ENCODE measurements at places on chromosomes 5 and 9.

DNA sequence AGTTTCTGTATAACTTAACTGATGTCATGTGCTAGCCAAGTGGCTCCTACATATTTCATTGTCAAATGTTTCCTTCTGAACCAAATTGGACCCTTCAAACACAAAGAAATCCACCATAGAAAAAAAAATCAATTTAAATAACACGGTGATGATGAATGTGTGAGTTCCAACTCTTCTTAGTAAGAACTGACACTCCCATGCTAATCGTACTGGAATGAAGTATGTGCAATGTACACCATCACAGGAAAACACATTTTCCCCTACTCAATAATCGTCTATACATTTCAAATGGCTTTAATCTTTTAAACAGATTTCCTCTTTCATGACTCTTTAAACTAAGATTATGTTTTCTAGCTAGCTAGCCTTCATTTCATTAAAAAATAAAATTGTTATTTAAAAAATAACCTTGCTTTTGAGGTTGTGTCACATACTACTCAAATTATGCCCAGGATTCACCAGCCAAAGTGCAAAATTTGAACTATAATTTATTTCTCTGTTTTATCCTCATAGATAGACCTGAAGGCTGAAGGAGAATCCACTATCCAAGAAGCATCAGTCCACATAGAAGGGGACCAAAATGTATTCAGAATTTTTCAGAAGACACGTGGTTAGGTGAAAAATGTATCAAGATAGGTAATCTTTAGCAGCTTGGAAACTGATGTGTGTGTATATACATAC, 131.0 kb upstream of the ITGA1 start:
- DNase-seq = no peak

- no peak for DNase-seq
Observed at GRCh38 chr9:96152550-96152949, 149.4 kb downstream of the HSD17B3 start.

DNA sequence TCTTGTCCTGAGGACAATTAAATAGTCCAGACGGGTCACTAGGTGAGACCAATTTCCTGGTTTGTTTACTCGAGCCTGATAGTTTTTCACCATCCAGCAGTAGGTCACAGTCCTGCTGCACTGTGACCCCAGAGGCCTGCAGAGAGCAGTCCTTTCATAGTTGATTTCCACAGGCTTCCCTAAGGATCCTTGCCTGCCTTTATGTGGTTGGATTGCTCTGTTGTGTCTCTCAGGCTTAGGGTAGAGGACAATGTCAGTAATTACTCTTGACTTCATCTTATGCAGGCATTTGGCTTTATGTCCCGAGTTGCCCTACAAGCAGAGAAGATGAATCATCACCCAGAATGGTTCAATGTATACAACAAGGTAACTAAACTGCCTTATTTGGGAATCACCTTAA, 9.0 kb upstream of the CATSPER3 start:
- no peak for DNase-seq

DNA sequence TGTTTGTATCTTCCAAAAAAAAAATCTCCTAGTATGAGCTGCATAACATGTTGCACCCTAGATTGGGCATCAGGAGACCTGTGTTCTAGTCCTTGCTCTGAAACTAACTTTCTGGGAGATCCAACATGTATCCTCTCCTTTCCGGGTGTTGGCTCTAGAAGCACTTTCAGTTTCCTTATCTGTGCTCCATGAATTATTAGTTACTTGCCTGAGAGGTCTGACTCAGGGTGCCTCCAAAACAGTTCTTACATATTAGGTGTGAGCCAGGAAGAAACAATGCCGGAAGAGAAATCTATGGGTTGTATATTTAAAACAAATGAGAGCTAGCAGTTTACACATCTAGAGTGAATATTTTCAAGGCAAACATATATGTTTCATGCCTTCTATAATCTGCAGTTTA, 36.7 kb upstream of the SLC36A2 start:
- DNase-seq = no peak

- no peak for DNase-seq
Observed at GRCh38 chr9:111148052-111149017, 110.1 kb upstream of the LPAR1 start.

- no peak for DNase-seq
Observed at GRCh38 chr5:54887663-54888062, 97.7 kb downstream of the ESM1 start.

DNA sequence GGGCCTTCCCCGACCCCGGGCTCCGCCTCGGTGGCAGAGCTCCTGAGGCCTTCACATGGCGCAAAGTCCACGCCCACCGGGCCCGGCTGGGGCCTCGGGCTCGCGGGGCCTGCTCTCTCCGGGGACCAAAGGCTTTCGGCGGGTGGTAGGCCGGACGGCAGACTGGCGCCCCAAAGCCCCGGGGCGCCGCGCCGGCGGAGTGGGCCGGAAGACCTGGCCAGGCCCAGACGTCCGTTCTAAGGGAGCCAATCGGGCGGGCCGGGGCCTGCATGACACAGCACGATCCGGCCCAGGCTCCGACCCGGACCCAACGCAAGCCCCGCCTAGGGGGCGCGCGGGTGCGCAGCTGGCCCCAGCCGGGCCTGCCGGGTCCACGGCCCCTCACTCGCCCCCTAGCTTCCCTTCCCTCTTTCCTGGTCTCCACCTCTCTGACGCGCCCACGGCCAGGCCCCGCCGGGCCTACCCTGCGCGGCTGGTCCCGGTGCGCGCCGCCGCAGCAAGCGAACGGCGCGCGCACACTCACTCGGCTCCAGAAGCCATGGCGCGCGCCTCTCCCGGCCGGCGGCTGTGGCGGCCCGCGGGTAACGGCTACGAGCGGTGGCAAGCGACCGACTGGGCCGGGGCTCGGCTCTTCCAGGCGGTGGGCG, 488 bp downstream of the VCP start:
- DNase-seq = peak; percentile 60

GRCh38 chr9:70011366-70011765, 32.3 kb upstream of the MAMDC2 start:
- no peak for DNase-seq

- no peak for DNase-seq
Observed at GRCh38 chr5:61441742-61442141, 109.7 kb downstream of the ZSWIM6 start.

GRCh38 chr9:96140296-96141127, 161.5 kb downstream of the HSD17B3 start:
- no peak for DNase-seq

- no peak for DNase-seq
Observed at GRCh38 chr9:19446361-19446861, 37.6 kb downstream of the ACER2 start.

GRCh38 chr5:15082096-15082495, 210.5 kb upstream of the ANKH start:
- no peak for DNase-seq

- DNase-seq = no peak
Observed at GRCh38 chr5:16531063-16531648, 65.6 kb upstream of the ZNF622 start.

DNA sequence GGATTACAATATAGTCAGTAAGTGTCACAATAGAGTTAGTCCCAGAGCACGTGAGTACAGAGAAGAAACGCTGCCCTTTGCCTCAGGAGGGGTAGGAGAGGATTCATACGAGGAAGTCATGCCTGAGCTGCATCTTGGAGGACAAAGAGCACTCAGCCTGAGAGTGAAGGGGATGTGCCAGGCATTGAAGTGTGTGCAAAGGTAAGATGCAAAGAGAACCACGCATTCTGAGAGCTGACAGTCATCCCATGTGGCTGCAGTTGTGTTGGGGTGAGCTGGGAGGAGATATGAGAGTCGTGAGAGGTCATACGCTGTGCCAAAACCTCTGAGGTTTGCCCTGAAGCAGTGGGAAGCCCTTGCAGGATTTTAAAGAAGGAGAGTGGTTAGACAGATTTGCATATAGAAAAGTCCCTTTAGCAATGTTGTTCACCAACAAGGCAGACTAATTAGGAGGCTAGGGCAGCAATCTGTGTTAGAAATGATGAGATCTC, 97.5 kb downstream of the PIP5K1B start:
- DNase-seq = peak; percentile 52

GRCh38 chr5:179192185-179192890, 132.2 kb downstream of the ZNF354C start:
- no peak for DNase-seq

- no peak for DNase-seq
Observed at GRCh38 chr5:68565427-68565826, 349.9 kb downstream of the PIK3R1 start.

DNA sequence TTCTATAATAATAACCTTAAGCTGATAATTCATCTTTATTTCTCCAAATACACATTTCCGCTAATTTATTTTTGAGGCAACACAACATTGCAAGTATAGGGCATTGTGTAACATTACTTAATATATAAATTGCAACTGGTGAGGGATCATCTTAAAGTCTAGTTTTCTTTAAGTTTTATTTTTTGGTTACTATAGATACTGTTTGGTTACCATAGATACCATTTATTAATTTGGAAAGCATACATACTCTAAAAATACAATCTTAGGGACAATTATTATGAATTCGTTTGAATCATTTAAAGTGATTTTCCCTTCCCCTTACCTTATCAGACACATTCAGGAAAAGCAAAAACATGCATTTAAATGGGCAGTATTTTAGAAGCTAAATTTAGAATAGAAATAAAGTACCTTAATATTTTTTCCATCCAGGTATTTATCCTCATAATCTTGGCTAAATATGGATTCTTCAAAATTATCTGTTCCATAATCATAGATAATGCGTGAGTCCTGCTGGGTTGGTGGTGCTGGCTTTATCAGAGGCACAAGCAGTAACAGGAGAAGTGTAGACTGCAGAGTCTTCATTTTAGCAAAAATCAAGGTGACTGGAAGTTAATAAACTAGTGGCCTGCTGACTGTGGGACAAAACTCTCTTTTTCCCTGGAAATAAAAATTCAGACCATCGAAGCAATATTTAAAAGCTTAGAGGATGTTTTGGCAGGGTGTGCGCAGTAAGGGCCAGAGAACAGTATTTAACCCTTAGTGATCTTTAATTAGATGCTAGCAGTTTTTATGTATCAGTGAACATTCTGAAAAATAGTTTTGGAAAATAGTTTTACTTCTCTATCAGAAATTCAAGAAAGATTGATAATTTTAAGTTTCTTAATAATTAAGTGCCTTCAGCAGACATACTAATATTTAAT, 1.3 kb downstream of the OGN start:
- DNase-seq = no peak

GRCh38 chr9:15299374-15299939, 7.6 kb downstream of the TTC39B start:
- peak; percentile 45 for DNase-seq

DNA sequence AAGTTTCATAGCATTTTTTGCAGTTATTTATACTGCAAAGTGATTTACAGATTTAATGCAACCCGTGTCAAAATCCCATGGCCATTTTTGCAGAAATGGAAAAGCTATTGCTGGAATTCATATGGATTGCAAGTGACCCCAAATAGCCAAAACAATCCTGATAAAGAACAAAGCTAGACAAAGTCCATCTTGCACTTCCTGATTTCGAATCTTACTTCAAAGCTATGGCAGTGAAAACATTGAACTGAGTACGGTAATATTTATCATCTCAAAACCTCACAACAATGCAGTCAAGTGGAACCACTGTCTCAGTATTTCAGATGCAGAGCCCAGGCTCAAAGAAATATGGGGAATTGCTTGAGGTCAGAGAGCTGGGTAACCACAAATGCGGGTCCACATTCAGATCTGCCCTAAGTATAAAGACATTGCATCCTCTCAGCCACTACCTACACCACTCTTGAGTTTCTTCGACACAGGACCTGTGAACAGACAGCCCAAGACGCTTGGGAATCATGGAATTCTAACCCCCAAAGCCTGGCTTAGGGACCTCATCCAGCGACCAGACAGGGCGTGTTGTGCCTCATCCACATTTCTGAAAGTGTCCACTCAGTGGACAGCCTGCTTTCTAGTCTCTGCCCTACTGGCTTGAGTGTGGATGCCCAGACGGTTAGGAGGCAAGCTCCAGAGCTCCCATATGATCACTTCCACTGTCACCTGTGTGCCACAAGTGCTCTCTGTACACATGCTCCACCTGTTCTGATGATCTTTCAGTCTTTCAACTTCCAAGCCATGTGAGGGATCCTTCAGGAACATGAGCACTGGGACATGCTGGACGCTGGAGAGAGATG, 39.3 kb upstream of the KCNIP1 start:
- no peak for DNase-seq

- no peak for DNase-seq
Observed at GRCh38 chr5:157463621-157464518, 3.9 kb downstream of the NIPAL4 start.

DNA sequence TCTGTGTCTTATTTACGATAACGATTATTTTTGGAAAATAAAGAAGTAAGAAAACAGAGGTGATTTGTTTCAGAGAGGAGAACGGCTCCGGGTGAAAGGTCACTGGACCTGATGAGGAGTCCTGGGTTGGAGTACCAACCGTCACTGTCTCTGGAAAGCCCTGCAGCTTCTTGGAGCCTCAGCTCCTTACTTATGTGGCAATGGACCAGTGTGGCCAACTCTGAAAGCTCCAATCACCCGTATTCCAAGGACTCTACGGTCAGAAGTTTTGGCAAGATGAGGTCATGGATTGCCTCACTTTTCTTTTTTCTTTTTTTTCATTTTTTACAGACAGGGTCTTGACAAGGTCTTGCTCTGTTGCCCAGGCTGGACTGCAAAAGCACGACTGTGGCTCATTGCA, 84.8 kb downstream of the KLF4 start:
- DNase-seq = no peak

DNA sequence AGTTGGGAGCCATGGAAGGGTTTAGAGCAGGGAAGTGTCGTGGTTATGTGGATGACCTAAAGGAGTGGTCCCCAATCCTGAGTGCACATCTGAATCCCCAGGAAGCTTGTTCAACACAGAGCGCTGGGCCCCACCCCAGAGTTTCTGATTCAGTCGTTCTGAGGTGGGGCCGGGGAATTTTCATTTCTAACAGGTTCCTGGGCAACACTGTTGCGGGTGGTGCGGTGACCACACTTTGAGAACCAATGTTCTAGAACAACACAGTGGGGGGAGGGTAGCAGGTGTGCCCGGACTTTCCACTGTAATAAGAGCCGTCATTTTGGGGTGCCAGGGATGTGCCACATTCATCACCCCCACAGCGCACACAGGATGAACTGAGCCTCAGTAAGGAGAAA, 39.3 kb downstream of the DUSP1 start:
- DNase-seq = no peak

- DNase-seq = no peak
Observed at GRCh38 chr5:138964647-138965201, 89.6 kb upstream of the LRRTM2 start.
